Left forelimb (tissue), 1 donor: ENCODE measurements at places on chromosomes 7 and 10.

DNA sequence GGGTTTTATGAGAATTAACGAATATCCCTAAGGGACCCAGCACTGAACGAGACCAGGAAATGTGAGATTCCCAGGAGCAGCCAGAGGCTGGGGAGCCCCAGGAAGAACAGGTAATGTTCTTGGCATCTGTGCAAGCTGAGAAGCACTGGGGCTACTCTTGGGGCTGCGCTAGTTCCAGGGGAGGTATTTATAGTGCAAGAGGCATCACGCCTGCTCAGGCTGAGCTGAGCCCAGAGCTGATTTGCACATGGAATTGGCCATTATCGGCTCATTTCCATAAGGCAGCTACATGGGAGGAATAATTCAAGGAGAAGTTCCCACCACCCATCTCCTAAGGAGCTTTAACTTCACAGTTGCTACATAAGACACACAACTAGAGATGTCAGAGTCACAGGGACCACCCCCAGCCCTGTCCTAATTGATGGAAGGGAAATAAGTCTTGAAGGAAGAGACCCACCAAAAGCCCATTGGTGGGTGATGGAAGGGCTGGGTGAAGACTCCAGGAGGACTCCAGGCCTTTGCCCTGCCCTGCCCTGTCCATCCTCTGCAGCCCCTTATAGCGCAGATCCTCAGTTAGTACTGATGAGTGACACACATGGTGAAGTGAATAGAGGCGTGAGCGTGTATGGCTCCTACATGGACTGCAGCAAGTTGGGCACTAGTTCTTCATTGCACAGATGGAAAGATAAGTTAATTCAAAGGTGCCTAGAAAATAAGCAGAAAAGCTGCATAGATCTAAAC is 178.9 kb downstream of the GRID1 start:
- peak; percentile 15 for DNase-seq

DNA sequence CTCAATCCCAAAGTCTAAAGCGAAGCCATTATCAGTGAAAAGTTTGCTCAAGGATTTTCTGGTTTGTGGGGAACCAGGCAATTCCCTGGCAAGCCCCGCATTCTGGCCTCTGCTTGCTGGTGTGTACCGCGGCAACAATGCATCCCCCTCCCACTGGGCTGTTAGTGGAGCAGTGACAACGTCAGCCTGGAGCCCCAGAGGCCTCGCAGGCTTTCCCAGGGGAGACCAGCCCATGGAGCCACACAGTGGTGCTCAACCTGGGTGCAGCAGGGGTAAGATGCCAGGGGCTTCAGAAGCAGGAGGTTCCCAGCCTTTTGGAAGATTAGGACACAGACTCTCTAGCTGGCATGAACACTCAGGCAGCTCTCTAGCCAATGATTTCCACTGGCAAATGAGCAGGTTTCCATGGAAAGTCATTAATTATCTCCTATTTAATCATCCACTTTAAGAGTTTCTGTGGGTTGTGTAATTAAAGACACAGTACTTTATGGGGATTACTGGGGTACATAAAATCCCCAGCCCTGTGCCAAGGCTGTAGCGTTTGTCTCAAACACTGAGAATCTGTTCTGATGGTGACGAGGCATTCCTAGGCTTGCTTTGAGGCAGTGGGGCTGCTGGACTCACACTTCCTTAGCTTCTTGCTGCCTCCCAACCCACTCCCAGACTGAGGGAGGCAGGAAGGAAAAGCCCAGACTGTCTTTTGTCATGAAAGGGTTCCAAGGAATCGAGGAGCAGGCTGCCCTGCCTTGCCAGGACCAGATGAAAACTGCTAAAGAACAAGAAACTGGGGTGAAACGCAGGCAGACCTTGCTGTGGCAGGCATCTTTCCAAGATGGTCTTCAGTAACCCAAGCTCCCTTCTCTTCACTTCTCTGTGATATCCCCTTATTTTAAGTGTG is 411.9 kb upstream of the SHH start:
- DNase-seq, result no peak

DNA sequence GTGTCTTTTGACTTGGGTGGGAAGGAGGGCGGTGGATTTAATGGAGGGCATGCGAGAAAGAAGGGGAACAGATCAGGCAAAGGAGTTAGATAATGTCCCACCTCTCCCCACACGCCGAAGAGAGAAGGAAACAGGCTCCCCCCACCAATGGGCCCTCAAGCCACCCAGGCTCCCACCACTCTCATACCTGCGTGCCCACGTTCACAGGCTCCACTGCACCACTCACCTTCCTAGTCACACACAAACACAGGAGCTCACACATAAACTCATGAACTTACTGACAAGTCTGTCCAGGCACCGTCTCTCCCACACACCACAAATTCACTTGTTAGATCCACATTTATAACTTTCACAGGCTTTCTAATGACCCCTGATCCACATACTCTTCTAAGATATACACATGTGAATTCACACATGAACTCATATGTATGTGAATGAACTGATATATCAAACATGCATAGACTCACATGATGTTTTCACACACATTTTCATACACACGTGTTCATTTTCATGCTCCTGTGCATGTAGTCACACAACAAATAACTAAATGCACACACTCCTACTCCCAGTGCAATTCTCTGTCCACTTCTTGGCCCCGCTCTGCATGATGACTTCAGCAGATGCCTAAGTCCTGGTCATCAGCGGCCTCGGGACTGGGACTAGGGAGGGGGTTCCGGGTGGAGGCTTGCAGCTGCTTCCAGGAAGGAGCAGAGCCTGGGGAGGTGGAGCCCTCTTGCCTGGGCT is 1.5 kb downstream of the LZTS2 start:
- peak; percentile 87 for DNase-seq

GRCh38 chr10:66784770-66785169 is 141.1 kb upstream of the LRRTM3 start:
- no peak for DNase-seq

GRCh38 chr7:20870977-20871376 is 84.3 kb upstream of the SP8 start:
- no peak for DNase-seq

GRCh38 chr10:97708976-97709946 is 4.3 kb upstream of the MARVELD1 start:
- DNase-seq, result peak; percentile 78
